LNCaP clone FGC (cell line): ENCODE measurements at places on chromosomes 1 and 21.

GRCh38 chr1:10796029-10796944 is at the start of gene CASZ1:
CASZ1 (minus strand) TSS chr1:10796646; CDS start chr1:10693889, 102,757 bp downstream.
- DNase-seq, result peak; percentile 79

DNA sequence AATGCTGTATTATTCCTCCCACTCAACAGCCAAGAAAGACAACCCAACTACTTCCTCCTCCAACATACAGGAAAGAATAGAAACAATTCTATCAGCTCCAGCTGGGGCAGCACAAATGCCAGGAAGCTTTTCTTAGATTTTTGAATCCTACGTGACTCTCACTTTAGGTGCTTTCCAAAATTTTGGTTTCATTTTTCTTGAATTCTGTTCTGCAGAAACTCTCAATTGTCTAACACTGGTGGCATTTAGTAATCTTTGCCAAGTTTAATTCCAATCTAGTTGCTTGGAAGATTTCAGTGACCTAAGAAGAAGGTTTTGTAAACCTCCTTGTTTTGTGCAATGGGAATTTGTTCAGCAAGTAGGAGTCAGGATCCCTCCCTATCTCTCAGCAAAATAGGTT is 37.1 kb upstream of the DOCK7 start:
- no peak for DNase-seq

GRCh38 chr21:39390212-39390765 is 41.4 kb upstream of the HMGN1 start:
- no peak for DNase-seq

GRCh38 chr21:44304877-44305293 is 5.0 kb downstream of the PFKL start:
- DNase-seq, result no peak

DNA sequence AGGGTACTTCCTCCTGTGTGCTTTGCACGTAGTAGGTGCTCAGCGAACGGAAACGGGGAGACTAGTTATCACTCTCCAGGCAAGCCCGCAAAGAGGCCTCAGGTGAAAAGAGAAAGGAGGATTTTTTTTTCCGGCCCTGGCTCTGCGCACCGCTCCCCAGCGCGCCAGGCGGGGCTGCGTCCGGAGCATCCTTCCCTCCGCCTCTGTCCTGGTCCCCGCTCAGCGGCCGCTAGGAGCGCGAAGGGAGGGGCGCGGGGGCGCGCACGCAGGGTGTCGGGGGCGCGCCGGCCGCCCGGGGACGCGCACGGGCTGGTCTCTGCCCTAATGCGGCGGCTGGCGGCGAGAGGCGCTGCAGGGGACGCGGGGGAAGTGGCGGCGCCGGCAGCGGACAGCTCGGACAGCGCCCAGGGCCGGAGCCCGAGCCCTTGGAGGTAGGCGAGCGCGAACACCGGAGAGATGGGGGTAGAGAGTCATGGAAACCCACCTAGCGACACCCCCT is 42.3 kb upstream of the NFASC start:
- DNase-seq, result no peak

GRCh38 chr1:70220517-70221237 is 503 bp upstream of the SRSF11 start:
- no peak for DNase-seq

DNA sequence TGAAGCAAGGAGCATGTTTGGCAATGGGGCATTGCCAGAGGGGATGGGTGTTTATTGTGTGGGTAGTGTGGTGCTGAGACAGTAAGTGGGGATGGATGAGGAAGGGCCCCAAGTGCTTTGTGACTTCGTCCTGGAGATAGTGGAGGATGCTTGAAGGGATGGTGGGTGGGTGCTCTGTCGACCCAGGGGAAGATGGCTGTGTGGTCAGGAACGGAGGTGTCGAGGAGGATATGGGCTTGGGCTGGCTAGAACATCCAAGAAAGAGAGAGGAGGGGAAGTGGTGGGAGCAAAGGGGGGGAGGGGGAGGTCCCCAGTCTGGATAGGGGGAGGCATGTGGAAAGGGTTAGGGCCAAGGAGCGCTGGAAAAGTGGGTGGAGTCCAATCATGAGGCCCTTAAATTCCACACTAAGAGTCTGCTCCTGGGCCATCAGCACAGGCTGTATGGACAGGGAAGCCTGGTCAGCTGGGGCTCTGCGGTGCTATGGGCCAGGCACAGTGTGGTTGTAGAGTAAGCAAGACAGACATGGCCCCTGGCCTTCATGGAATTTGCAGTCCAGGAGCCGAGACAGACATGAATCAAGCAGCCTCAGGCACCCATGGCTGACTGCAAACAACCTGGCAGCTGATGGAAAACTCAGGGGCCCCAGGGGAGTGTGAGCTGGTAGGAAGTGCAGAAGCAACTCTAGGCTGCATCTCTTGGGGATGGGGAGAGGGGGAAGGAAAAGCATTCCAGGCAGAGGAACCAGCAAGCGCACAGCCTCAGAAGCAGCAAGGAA is 36.3 kb downstream of the EDN2 start:
- DNase-seq, result no peak

DNA sequence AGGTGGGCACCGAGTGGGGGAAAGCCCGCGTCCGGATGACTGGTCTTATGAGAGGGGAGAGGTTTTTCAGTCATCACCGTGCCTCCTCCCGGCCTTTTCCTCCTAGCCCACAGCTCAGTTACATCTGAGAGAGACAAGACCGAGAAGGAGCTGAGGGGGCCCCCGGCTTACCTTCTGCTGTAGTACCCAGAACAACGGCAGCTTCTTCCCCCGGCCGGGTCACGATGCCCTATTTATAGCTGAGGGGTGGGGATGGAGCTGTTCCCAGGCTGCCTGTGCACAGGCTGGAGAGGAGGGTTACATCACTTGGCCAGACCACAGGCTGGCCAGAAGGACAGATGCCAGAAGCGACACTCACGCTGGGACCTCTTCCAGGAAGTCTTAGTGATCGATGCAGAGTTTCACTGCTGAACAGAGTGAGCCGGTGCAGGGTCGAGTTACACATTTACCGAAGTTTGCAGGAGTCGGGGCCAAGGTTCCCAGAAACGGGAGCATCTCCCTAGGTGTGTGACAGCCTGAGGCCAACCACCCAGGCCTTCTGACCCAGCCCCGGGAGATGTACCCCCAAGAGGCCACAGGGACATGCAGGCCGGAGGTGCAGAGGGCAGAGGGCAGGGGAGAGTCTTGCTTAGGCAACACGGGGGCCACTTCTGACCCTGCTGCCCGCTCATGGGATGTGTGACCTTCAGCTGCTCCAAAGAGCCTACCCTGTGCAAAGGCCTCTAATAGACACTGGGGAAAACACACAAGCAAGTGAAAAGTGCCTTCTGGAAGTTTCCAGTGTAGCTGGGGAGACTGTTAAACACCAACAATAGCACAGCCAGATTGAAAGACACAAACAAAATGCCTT is at the start of gene AGT:
Gene AGT, minus strand, starts transcription at position 208 of the 850 bp plus-strand sequence. CDS start 3,299 bp downstream, outside the sequence.
- DNase-seq, result peak; percentile 59

DNA sequence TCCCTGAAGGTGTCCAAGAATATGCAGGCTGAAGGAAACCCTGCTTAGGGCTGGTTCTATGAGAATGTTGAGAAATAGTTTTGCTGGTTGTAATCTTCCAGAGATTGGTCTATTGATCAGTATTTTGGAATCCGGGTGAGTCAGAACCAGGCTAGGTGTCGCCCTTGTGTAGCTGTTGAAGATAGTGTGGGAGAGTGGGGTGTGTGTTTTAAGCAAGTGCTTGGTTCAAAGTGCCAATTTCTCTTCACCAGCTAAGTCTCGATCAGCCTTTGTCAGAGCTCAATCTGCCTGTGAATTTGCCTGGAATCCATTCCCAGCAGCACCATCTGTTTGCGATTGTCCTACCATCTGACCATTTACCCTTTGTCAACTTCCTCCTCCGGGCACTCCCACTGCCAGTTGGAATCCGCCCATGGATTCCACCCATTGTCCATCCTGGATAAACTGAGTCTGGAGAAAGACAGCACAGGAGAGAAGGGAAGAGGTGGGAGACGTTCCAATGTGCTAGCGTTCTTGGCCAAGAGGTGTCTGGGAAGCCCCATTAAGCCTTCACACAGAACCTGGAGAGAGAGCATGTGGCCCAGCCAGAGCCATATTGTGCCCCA is 59.4 kb upstream of the CYP2J2 start:
- DNase-seq, result no peak

DNA sequence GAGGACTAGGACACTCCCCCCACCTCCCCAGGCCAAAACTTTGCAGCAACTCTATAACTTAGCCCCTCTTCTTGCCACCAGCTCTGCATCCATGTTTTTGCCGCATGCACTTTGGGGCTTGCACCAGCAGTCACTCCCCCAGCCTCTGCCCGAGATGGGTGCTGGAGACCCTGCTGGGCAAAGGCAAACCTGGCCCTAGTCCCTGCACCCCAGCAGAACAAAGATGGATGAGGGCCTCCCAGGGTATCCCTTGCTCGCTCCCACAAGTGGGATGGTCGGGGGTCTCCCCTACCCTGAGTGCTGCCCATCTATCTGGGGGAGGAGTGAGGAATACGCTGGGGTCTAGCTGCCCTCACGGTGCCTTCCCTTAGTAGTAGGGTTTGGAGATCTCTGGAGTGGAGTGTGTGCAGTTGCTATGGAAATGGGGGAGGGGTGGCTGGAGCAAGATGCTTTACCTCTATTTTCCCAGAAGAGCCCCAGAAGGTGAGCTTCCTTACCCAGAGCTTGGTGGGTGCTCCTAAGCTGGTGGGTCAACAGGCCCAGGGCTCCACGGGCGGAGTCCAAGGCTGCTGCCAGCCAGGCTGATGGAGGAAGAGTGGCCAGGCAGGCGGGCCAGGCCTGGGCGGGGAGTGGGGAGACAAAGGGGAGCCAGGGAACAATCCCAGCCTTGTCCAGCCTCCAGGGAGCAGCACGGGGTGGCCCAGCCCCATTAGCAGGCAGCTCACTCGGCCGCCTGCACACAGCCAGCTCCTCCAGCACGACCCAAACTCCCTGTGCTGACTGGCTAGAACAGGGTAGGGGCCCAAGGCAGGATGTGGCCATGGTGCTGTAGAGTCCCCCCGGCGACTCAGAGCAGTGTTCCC is at the start of gene PAQR6:
Gene PAQR6, minus strand, starts transcription at position 597 of the 863 bp plus-strand sequence. CDS start 1,325 bp downstream, outside the sequence.
- no peak for DNase-seq

- no peak for DNase-seq
Observed at GRCh38 chr1:55631509-55631908, 416.3 kb upstream of the USP24 start.

DNA sequence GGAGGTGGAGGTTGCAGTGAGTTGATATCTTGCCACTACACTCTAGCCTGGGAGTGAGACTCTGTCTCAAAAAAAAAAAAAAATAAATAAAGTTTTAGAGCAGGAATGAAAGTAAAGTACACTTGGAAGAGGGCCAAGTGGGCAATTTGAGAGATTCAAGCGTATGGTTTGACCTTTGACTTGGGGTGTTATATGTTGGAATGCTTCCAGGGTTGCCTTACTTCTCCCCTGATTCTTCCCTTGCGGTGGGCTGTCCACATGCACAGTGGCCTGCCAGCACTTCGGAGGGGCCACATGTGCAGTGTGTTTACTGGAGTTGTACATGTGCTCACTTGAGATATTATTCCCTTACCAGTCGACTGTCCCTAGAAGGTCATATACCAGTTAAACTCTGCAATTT is 295.5 kb upstream of the PROX1 start:
- DNase-seq, result no peak

- DNase-seq, result no peak
Observed at GRCh38 chr1:72229893-72230292, 52.4 kb downstream of the NEGR1 start.

- DNase-seq, result no peak
Observed at GRCh38 chr1:178955391-178955954, 70.2 kb upstream of the FAM20B start.

DNA sequence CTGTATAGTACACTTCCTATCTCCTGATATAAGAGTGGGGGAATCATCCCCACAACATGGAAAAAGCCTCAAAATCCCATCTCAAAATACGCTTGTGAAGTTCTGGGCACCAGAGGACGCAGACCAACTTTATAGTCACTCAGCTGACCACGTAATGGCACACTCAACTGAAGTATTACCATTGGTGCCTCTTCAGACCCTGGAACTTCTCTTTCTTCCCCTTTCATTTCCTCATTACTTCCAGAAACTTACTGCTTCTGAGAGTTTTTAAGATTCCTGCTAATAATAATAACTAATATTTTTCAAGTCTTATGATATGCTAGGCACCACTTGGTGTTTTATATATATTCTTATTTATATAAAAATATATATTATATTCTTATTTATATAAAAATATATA is 202.6 kb downstream of the PTPRC start:
- DNase-seq, result no peak

DNA sequence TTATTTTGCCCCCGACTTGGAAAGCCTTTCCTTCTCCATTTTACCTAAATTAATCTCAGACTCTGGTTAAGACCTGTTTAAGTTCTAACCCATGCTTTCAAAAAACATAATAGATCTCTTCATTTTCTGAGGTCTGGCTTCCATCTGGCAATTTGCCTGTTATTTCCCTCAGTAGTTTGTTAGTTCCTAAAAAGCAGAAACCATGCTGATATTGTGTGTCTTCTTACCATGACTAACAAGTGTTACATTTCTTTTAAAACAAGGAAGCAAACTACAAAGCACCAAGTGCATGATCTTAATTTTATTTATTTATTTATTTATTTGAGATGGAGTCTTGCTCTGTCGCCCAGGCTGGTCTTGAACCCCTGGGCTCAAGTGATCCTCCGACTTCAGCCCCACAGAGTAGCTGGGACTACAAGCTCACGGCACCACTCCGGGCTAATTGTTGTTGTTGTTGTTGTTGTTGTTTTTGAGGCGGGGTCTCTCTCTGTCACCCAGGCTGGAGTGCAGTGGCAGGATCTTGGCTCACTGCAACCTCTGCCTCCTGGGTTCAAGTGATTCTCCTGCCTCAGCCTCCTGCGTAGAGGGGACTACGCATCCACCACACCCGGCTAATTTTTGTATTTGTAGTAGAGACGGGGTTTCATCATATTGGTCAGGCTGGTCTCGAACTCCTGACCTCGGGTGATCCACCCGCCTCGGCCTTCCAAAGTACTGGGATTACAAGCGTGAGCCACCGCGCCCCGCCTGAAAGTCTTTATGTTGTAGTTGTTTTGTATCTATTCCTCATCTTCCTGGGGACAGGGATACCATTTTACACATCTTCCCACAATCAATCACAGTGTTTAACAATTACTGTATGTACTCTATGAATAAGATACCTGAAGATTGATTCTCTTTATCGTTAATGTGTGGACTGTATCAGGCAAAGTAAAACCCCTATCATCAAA is 1.3 kb upstream of the PATJ start:
- no peak for DNase-seq

DNA sequence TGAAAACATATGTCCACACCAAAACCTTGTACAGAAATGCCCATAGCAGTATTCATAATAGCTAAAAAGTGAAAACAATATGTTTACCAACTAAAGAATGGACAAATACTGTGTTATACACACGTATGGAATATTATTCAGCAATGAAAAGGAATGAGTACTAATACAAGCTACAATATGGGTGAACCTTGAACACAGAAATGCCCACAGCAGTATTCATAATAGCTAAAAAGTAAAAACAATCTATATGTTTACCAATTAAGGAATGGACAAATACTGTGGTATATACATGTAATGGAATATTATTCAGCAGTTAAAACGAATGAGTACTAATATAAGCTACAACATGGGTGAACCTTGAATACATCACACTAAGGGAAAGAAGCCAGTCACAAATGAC is 3.0 kb downstream of the BTG3 start:
- no peak for DNase-seq

GRCh38 chr1:58063095-58063494 is 483.4 kb downstream of the OMA1 start:
- no peak for DNase-seq
